ENCODE measurements at places on chromosomes 5 and 9.

DNA sequence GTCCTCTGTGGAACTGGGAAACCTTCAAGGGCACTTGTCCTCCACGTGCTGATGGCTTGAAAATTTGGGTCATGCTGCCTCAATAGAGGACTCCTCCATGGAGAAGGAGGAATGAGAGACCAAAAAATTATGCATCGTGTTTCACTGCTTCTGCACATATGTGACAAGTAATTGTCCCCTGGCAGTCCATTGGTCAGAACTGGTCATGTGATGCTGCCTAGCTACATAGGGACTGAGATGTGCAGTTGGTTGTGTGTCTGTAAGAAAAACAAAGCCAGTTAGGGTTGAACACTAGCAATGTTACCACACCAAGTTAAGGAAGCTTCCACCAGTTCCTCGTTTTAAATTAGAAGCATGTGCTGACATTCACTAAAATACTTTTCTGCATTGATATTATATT, 201.9 kb upstream of the ANKH start:
- DNase-seq, result no peak

GRCh38 chr9:14112226-14112625, 201.7 kb downstream of the NFIB start:
- no peak for DNase-seq

DNA sequence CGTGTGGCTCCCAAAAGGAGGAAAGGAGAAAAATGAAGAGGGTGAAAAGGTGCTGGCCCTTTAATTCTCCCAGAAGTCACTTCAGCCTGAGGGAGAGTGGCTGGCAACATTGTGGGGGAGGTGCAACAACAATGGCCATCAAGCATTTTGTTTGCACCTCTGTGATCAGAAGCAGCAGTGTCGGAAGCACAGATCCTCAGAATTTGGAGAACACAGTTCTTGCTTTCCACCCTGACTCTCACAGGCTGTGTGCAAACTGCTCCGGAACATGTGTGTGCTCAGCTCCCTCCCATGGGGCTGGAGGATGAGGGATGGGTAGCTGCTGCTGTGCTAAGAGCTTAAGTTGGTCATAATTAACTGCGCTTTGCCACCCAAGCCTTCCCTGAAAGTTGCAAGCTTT, 127.1 kb downstream of the DPYSL3 start:
- DNase-seq, result no peak

GRCh38 chr9:29965834-29966233, 2392.6 kb upstream of the C9orf72 start:
- DNase-seq, result no peak

DNA sequence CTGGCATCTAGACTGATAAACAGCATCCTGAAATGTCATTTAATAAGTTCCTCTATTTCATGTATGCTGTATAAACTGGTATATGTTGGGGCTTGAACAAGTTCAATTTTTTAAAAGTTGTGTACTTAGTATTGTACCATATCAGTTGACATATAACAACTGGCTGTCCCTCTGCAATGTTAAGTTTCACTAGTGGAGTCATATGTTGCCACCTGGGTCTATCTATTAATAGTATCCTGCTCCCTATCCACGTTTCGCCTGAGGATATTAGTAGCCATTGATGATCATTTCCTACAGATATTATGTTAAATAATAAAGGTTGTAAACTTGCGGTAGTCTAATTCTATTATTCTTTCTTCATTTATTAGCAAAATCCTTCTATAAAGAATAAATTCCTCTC, 177.6 kb downstream of the RFX3 start:
- no peak for DNase-seq

- peak; percentile 44 for DNase-seq
Observed at GRCh38 chr9:36486329-36486932, 86.3 kb upstream of the MELK start.

- DNase-seq, result no peak
Observed at GRCh38 chr9:134061688-134062371, 6.0 kb downstream of the BRD3 start.

GRCh38 chr5:178114325-178115135, 1.2 kb downstream of the N4BP3 start:
- DNase-seq, result no peak

- DNase-seq, result no peak
Observed at GRCh38 chr5:178074266-178074952, 38.9 kb upstream of the N4BP3 start.

- no peak for DNase-seq
Observed at GRCh38 chr5:21773456-21773855, 1079.7 kb downstream of the CDH12 start.

GRCh38 chr5:110549301-110549700, 177.2 kb downstream of the TMEM232 start:
- DNase-seq, result no peak

- peak; percentile 71 for DNase-seq
Observed at GRCh38 chr5:109656829-109657228, 32.9 kb upstream of the MAN2A1 start.

GRCh38 chr9:127334725-127335124, 62.2 kb upstream of the SLC2A8 start:
- no peak for DNase-seq

DNA sequence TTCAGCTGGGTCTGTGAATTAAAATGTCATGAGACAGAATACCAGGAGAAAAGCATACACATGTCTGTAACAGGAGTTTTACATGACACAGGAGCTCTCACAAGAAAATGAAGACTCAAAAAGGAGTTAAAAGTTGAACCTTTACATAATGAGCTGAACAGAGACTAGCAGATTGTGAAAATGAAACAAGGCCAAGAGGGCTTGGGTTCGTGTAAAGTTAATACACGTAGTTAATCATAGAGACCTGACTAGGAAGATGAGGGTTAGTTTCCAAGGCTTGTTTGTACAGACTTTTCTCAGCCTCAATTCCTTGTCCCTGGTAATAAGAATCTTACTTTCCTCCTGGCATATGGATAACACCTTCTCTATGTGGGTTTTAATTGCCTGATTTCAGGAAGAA, 1294.0 kb downstream of the MAT2B start:
- no peak for DNase-seq

DNA sequence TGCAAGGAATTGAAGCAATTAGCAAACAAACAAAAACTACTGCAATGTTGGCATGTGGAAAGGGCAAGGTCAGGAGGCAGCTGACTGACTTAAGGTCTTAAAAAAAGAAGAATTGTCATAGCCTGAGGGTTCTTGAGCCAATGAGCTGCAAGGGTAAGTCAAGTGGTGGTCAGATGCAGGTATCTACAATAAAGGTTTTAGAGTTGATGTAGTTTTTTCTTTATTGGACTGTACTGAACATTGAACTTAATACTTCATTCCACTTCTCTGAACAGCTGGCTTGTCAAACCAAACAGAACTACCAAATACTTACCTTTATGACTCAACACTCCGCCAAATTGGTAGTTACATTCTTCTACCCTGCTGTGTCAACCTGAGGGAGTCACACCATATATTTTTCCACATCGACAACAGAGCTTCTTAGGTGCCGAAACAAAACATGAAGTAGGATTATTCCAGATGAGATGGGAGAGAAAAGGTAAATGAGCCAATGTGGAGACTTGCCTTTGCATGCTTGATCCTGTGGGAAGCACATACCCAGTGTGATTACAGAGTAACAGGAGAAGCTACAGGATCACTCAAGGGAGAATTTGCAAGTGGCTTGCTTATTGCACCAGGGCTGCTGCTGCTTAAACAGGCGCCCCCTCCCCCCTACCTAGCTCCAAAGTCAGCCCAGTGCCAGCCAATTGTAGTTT, 35.3 kb downstream of the EQTN start:
- no peak for DNase-seq
